H7 (cell line): ENCODE measurements at places on chromosomes 5 and 9.

DNA sequence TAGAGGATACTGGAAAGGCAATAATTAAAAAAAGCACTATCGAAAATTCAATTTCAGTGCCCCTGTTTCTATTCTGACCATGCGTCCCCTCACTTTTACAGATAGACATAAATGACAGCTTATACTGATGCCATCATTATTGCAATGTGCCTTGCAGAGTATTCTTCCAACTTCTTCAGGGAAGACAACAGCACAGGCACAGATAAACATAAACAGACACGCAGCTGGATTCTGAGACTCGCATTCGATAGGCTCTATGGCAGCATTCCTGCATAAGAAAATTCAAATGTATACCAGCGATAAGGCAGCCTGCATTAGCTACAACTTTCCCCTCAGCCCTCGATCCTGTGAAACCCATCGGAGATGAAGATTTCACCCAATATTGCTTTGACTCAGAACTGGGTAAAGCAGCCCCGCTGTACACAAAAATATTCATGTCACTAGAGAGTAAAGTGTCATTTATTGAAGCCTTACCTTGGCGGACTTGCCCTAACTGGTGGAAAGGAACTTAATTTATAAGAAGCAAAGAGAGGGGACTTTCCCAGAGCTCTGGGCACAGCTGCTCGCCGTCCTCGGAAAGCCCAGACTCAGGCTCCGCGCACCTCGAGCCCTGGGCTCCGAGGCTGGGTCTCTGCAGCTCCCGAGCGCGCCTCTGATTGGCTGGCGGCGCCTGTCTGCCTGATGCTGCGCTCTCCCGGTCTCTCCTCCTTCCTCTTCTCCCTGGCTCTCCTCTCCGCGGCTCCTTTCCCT, at the start of gene CDH18:
TSS of gene CDH18 (minus strand) at position 589 of the 750 bp plus-strand sequence. CDS start 149,214 bp downstream, outside the sequence.
- DNase-seq, result peak; percentile 79

DNA sequence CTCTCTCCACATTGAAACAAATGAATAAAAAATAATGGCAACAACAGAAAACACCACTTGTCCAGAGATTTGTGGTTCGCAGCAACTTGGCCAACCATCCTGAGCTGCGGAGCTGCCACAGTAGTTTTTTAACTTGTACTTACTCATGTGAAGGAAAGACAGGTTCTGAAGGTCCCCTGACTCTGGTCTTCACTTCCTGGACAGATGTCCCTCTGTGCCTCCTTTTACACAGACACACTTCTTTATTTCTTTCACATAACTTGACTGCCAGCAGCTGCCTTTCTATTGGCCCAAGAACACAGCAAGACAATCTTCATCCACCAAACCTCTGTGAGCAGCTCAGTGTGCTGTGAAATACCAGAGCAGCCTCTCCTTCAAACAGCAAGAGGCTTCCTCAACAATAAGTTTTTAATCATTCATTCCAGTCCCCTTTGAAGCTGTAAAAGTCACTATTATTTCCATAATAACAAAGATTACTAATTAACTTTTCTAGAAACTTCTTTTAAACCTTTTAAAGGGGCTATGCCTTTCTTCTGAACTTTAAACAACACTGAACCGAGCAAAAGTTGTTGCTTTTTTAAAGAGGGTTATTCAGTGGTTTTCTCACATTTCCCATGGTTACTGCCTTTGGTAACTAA, 198.7 kb downstream of the NR2F1-AS1 start:
- DNase-seq, result no peak

- peak; percentile 33 for DNase-seq
These were observed 93.6 kb upstream of the TLE4 start for GRCh38 chr9:79477955-79478771.

GRCh38 chr9:107842530-107842929, 353.0 kb upstream of the KLF4 start:
- no peak for DNase-seq

DNA sequence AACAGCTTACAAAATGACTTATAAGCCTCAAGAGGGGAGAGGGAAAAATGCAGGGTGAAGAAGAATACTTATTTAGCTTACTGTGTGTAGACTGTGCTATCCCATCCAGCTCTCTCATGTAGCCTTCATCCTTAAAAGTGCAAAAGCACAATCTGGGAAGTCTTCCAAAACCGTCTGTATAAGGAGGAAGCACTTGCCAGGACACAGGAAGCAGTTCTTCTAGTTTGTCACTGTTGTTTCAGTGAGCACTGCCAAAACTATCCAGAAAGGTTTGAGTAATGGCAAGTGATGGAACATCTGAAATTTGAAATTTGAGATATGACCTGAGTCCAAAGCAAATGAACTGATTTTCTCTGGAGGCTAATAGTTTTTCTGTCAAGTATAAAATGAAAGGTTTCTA, 140.8 kb upstream of the ISL1 start:
- DNase-seq, result no peak

DNA sequence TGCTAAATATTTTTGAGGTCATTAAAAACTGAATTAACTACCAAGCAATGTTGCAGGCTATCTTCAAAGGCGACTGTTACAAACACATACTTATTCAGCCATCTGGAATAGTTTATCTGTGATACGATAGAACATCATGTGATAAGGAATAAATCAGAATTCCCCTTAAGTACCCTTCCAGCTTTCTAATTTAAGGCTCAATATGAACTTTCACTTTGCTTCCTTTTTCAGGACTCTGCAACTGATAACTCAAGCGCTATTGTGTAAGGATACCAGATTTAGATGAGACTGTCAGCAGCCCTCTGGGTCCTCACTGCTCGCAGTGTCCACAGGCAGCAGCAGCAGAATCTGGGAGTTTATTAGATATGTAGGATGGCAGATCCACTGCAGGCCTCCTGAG, 416.3 kb downstream of the SPATA31D1 start:
- no peak for DNase-seq

DNA sequence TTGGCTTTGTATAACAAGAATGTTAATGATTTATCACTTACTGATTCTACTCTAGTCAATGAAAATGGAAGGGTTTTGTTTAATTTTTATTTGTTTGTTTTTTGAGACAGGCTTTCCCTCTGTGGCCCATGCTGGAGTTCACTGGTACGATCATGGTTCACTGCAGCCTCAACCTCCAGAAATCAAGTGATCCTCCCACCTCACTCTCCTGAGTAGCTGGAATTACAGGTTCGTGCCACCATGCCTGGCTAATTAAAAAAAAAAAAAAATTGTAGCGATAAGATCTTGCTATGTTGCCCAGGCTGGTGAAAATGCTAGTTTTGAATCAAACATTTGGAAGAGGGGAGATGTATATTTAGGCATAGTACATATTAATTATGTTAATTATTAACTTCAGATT, 209.4 kb downstream of the NFIB start:
- no peak for DNase-seq

- no peak for DNase-seq
These were observed 272.6 kb downstream of the COX7C start for GRCh38 chr5:86890375-86890774.

DNA sequence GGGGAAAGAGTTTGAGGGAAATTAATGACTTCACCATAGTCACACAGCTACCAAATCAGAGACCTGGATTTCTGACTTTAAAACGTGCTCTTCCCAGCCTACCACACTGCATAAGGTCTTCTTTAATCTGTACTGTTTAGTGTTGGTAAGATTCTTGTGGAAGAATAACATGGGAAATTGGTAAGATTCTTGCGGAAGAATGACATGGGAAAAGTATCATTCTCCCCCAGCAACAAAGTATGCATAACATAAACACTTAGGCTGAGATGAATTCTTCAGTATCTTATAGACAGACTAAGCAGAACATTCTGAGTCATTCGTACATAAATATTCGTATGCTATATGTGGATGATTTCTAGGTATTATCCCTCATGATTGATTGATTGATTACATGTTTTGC, 170.4 kb downstream of the FOCAD start:
- DNase-seq, result no peak

DNA sequence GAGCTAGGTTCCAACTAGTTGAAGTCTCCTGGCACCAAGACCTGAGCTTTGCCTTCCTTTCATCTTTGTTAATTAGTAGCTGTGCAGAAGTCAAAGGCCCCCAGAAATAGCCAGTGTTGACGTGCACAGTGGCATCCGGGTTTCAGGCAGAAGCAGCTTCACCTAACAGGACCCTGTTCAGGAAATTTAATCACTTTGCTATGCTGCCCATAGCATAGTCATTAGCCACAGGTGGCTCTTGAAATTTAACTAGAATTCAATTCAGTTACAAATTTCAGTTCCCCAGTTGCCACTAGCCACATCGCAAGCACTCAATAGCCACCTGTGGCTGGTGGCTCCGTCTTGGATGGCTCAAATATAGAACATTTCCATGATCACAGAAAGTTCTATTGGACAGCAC, 179.1 kb downstream of the GOLPH3 start:
- DNase-seq, result no peak

- DNase-seq, result no peak
These were observed 90.6 kb upstream of the RUFY1 start for GRCh38 chr5:179459771-179460170.

DNA sequence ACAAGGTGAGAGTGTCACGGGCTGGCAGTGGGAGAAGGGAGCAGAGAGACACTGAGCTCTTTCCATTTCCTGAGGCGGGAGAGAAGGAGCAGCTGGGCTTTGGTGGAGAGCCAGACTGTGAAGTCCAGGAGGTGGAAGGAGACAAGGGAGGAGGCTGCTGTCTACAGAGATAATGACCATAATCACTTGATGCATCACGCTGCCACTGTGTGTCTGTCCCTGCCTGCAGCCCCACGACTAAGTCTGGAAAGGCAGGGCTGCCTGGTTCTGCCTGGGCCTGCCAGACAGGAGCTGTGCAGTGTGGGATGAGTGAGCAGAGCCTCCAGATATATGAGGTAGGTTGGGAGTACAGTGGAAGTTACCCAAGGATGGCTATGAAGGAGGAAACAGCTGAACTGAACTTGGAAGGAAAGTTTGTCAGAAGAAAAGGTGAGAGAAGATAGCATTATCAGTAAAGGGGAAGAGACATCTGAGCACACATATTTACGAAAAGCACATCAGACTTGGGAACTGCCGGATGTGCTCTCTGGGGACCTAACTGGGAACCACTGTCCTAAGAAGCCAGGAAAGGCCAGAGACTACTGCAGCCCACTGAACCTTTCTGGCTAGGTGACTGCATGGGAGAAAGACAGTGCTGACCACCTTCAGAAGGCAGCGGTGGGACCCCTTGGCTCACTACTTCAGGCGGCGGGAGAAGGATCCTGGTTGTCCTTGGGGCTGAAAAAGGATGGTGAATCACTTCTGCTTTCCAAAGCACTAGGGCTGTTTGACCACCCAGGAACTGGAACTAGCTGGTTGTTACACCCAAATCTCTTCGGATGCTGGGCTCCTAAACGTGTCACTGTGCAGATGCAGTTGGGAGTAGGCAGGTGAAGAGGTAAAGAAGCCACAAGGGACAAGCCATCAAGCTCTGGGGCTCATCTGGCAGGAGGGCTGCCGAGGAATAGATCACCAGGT, 12.8 kb upstream of the DDX41 start:
- DNase-seq, result no peak

DNA sequence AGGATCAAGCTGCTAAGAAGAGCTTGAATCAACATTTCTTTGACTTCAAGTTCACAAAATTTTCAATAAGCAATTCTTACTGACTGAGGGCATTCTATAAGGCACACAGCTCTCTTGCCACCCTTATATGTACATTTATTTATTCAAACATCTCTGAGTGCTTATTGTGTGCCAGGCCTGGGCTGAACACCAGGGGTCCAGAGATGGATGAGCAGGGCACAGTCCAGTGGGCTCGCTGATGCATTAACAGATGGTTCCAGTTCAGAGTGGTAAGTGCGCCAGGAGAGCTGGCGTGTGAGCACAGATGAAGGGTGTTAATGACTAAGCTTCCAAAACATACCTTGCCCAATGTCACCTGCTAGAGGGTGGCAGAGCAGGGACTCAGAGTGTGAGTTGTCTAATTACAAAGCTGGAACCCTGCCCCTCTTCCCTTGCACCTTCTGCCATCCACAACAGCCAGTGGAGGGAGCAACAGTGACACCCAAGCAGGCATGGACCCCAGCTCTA, 24.6 kb downstream of the ALG2 start:
- no peak for DNase-seq

- no peak for DNase-seq
These were observed 8.8 kb downstream of the SLC26A2 start for GRCh38 chr5:149969181-149969930.
